ENCODE measurements at places on chromosomes 12 and 14.

GRCh38 chr14:100664841-100665510 lies 61.7 kb upstream of the DLK1 start:
- DNase-seq, result no peak

DNA sequence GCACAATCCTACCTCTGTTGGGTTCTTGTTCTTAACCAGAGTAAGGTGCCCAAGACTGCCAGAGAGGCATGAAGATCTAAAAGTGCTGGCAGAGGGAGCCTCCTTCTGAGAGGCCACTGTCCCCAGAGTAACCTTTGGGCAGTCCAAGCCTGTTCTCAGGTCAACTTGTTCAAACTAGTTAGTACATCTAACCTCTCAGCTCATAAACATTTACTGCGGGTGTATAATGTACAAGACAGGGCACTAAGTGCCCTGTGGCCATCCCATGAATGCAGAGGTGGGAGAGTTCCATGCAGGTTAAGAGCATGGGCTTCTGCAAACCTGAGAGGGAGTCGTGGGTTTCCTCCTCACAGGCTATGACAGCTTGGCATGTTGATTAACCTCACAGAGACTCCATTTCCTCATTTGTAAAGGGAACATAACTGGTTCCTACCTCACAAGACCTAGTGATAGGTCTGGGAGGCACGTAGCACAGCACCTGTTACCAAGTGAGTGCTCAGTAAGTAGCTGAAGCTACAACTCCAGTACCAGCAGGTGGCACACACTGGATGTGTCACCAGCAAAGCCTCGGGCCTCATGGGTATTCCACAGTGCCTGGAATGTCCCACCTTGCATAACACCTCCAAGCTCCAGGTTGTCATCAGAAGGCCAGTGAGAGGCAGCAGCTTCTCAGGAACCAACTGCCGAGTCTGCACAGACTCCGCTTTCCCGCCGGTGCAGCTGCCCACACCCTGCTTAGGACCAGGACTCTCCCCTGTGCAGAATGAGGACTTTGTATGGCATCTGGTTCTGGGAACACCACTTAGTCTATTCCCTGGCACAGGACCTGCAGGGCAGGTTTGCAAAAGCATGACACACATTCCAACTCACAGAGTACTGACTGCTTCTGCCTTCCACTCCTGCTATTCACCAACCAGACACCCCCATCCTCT lies 4.4 kb downstream of the VDR start:
- DNase-seq, result no peak

DNA sequence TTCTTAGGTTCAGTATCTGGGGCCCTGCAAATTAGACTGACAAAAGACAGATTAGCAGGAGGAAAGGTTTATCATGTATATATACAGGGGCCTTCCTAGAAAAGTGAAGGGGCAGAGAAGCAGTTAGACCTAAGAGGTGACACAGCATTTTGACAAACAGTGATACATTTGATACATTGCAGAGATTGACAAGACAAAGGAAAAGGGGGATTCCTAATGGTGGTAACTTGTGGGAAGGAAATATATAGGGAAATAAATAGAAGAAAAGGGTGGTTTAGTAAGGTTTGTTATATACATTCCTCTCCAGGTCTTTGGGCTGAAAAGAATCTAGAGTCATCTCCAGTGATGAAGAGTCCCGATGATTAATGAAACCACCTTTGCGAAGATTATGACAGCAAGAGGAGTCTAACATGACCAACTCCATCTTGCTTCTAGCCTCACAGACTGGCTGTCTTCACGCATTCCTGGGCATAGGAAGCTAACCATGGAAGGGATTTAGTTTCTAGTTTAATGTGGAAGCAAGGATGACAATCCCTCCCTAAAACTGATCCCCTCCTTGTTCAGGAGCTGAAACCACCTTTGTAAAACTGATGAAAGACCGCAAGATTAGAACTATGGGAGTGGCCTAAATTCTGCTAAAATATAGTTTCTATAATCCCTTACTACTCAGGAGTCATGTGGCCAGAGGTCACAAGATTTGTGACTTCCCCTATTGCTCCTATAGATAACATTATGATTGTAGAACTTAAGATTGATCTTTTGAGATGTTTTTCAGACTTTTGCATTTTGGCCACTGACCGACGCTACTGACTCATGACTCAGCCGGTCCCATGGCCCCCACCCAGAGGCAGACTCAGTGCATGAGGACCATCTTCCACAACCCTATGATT lies 31.1 kb upstream of the CPM start:
- no peak for DNase-seq

GRCh38 chr12:66467932-66468331 lies 165.6 kb downstream of the HELB start:
- no peak for DNase-seq

- DNase-seq, result no peak
These were observed 161.4 kb downstream of the TTC7B start for GRCh38 chr14:90654831-90655276.

DNA sequence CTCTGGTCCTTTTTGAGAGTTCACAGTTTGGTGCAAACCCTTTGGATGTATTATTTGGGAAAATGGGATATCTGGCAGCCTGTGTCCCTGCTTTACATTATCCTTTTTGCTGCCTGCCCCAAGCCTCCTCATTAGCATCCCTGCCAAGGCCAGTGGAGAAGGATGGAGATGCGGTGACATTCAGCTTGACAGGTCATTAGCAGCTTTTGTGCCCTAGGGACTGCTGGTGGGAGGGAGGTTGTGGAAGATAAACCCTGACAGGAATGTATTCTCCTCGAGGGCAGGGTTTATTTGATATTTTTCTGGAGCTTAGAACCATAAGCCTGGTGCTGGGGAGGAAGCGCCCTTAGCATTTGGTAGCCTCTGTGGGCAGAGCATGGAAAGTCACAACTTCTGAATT lies 49.3 kb downstream of the PTPN11 start:
- no peak for DNase-seq

- no peak for DNase-seq
These were observed 31.4 kb upstream of the C14orf180 start for GRCh38 chr14:104547998-104548700.

DNA sequence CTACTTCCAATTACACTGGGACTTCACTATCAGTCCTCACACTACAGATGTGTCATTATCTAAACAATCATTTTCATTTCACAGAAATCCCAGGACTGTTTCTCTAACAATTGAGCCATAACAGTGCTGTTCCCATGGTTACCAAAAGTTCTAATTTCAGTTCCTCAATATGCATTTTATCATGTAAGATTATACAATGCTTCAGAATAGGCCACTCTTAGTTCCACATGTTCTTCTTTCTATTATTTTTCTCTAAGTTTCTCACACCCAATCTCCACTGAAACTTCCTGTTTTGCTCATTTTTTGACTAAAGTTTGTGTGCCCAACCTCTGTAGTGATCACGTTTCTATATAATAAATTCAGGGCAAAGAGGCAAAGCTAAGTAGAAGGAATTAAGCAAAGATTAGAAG lies 185.8 kb downstream of the DUSP6 start:
- DNase-seq, result no peak

DNA sequence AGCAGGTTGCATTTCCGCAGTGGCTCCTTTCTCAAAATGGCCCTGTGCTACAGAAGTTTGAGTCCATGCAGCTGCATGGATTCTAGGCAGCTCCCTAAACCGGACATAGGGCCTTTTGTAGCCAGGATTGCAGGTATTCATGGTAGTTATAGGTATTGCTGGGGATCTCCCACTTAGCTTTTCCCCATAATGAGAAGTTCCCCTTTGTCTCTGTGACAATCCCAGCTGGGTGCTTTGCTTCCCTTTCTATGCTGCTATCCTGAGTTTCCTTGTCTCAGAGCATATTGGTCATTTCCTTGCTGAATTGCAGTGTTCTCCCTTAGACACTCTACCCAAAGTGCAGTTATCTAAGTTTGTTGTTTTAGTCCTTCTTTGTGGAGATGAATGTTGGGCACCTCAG lies 120.9 kb upstream of the MIS18BP1 start:
- no peak for DNase-seq

DNA sequence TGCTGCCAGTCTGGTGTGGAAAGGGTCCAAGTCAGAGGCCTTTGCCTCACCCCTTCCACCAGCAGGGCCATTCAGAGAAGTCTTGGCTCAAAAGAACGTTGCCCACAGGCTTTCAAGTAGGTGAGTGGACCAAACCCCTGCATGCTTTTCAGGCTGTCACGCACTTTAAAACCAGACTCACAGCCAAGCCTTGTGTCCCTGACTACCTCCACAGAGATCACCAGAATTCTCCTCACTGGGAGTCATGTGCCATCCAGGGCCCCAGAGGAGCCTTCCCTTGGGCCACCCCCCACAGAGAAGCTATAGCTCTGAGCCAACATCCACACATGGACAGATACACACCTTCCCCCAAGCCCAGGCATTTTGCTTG lies 283.1 kb downstream of the DPF3 start:
- DNase-seq, result no peak
